ENCODE measurements at places on chromosomes 3 and 15.

DNA sequence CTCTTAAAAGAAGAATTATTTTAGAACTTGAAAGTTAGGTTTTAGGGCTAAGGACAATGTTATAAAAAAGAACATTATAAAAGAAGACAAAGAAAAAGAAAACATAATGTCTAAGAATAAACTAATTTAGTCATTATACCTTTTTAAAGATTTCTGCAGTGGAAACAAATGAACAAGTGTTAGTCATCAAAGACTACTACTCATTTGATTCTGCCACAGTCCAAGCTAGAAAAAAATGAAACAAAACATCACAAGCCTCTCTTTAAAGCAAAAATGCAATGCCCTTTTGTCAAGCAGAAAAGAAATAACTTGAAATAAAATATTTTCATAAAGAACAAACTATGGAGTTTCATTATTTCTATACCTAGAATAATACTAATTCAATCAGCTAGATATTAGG lies 102.0 kb downstream of the TBC1D5 start:
- DNase-seq, result no peak

DNA sequence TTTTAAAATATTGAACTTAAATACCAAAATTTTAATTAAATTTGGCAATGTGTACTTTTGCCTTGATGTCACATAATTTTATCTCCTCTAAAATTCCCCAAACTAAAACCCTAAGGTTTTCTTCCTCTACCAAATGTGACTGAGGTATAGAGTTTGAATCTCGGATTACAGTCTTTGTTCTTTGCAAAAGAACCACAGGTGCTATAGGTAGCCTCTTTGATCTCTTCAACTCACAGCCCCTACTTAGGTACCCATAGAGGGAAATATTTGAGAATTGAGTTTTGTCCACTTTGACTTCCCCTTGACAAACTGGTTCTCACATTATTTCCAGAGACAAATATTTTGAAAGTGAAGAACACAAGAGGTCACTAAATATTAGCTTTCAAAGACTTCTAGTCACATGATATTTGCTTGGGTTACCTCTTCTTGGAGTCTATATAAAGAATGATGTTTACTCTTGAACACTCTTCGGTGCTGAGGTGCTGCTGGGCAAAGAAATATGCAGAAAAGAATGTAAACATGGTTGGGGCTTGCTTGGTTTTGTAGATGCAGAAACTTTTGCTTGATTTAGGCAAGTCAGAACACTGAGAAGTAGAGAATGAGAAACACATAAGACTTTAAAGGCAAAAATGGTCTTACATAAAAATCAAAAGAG lies 120.8 kb upstream of the MCTP2 start:
- no peak for DNase-seq

DNA sequence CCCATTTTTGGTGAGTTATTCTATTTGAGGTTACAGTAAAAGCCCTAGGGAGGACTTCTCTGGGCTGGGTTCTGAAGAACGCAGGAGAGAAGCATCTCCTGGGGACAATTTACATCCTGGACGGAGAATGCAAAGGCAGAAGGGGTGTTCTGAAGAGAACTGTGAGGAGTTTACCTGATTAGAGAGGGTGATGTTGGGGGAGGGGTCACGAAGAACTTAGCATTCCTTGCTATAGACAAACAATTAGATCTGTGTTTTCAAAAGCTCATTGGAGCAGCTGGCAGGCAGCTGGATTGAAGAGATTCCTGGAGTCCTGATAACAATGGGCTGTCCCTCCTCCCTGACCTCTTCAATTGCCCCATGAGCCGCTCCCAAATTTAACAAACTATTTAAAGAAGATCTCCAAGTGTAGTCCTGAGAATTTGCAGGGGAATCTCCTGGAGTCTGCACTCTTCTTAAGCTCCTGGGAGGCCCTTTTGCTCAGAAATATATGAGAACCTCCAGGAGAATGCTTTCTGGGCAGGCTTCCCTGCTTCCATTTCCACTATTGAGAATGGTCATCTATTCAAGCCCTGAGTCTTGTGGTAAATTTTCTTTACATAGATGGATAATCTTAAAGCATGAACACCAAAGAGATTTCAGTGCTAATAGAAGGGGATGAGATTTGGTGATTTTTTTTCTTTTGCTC lies 55.3 kb downstream of the ARHGAP31 start:
- DNase-seq, result no peak

- DNase-seq, result no peak
Measured at GRCh38 chr15:66868918-66869317, 166.9 kb downstream of the SMAD6 start.

- DNase-seq, result peak; percentile 40
Measured at GRCh38 chr3:42247576-42248027, 18.4 kb downstream of the CCK start.

- no peak for DNase-seq
Measured at GRCh38 chr3:69009559-69010410, 3.7 kb downstream of the EOGT start.

GRCh38 chr15:99124641-99125040 lies 19.8 kb downstream of the SYNM start:
- no peak for DNase-seq

- no peak for DNase-seq
Measured at GRCh38 chr3:148861277-148861869, 3.7 kb upstream of the CPA3 start.

DNA sequence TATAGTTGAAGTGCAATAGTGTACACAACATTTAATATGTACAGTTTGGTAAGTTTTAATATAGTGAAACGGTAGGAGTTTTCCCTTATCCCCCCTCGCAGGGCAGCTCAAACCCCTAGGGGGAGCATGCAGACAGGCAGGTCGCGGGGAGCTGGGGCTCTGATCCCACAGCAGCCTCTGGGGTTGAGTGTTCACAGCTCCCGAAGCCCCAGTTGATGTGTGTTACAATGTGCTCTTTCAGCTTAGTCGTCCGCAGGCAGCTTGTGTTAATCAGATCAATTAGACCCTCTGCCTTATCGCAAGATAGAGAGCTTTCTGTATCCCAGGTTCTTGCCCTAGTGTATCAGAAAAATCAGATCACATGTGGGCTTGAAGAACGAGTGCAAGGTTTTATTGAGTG lies 143.1 kb upstream of the CHRNA7 start:
- DNase-seq, result no peak

DNA sequence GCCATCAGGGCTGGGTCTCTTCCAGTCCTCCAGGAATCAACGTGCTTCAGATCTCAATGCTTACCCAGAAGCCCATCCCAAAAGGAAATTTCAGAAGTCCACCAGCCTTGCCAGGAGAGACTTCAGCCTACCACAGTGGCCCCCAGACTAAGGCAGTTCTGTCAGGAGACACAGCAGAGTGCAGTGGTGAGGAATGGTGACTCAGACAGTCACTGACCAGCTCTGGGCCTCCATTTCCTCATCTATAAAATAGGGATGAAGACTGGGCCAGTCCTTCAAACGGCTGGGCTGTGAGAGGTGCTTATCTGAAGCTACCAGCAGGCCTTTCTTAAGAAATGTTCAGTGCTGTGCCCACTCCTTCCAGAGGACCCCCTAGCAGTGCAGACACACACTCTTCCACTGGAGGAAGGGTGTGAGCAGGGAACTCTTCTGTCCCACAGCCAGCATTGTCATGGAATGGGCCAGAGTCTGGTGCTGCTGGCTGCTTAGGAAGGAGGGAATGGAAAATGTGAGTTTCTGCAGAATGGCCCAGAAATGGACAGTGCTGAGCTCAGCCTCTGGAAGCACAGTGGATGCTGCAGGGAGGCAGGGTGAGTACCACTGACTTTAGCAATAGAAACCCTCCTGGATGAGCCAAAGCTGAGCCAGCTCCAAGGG lies 41.6 kb upstream of the DUSP7 start:
- no peak for DNase-seq

DNA sequence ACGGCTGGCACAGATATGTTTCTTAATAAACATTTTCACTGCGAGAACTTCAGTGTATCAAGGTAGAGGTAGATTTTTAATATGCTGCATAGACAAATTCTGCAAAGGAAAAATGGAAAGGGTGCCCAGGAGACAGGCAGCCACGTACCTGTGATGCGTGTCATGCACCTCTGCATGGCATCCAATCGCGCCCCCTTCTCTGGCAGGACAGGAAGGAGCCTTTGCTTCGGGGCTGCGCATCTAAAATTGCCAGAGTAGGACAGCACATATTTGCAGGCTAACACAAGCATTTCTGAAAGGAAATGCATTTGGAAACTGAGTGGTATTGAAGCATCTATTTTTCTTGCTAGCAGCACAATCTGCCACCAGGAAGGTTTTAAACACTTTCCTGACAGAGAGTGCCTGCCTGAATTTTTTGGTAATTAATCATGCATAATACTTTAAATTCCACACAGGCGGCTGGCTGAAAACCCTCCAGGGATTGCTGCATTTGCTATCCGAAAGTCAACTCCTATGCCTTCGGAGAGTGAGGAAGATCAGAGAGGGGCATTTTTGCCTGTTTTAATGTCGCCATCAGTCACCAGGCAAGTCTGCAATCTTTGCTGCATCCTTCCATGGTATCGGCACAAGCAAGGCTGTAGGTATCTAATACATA lies 165.1 kb upstream of the ATP10A start:
- no peak for DNase-seq

DNA sequence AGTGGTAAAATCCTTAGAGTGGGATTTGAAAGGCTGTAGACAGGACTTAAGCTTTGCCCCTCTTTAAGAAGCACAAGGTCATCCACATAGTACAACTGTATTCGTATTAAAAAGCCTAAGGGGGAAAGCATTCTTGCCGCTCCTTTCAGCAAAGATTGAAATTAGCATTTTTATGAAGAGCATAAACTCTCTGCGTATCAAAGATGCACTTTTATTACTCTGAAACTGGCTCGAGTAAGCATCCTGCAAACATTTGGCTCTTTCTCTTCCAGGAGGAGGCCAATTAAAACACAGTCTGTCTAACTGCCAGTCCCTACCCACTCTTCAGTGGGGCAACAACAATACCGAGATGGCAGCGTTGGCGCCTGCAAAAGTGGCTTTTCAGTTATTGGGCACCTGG lies 192.5 kb upstream of the TPRG1 start:
- no peak for DNase-seq

DNA sequence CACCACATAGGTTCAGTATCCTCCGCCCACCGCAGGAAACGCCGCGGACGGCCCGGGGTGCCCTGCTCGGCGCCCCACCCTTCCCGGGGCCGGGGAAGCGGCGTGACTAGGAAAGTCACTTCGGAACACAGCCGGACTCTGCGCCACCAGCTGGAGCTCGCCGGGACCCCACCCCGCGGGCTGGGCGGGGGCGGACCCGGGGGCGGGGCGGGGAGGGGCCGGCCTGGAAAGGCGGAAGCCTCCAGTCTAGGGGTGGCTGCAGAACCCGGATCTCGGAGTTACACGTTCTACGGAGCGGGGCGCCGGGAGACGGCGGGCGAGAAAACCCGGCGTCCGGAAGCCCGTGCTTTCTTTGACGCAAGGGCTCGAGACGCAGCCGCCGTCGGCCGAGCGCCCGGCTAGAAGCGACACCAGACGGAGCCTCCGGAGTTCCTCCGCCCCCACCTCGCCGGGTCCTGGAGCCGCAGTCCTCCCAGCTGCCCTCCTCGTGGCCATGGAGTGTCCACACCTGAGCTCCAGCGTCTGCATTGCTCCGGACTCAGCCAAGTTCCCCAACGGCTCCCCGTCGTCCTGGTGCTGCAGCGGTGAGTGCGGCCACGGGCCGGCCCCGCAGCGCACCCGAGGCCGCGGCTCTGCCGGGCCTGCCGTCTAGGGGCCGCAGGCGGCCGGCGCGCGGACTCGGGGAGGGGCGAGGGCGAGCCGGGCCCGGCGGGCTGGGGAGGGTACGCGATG lies at the start of gene USP3:
TSS of gene USP3 (plus strand) at position 347 of the 732 bp plus-strand sequence. CDS start at position 494, 147 bp downstream.
- DNase-seq, result peak; percentile 90

GRCh38 chr3:17431484-17432045 lies 310.9 kb downstream of the TBC1D5 start:
- no peak for DNase-seq

DNA sequence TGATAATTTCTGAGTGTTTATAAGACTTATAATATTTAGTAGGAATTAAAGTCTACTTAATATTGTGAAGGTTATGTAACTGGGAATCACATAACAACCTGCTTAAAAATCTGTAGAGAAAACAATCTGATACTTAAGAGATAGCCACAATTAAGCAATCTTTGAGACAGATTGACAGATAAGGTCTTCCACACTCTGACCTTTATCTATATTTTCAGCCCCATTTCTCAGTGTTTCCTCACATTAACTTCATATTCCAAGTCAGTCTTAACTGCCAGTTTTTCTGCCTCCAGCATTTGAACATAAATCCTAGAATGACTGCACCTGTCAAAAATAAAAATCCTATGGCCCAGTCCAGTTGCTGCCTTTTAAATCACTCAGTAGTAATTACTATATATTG lies 423.2 kb downstream of the PYDC2 start:
- no peak for DNase-seq

DNA sequence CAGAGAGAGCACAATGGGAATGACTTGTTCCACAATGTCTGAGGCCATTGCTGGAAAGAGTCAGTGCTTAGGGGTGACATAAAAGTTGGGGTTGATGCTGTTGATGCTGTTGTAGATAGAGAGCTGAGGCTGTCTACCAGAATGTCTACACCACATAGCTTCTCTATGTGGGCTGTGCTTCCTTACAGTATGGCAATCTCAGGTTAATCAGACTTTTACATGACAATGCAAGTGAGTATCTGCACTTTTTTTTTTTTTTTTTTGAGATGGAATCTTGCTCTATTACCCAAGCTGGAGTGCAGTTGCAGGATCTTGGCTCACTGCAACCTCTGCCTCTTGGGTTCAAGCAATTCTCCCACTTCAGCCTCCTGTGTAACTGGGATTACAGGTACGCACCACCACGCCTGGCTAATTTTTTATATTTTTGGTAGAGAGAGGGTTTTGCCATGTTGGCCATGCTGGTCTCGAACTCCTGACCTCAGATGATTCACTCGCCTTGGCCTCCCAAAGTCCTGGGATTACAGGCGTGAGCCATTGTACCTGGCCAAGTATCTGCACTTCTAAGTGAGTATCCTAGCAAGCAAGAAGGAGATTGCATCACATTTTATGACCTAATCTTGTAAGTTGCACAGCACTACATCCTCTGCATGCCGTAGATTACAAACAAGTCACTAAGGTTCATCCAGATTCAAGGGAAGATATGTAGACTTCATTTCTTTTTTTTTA lies 28.7 kb downstream of the DLEC1 start:
- DNase-seq, result no peak

DNA sequence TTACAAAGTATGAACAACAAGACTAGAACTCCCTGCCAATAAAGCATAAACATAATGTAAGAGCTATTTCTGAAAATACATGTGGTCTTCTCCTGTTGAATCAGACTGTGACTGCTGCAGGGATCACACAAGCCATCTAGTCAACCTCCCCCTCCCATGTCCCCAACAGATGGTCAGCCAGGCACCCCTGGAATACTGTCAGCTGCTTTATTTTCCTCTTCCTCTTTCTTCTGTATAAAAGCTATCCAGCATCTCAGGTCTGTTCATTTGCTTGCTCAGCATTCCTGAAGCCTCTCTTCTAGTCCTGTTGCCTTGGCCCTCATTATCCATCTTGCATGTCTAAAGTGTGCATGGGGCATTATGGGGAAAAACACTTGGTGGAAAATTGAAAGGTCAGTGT lies 6.5 kb upstream of the MINDY4B start:
- DNase-seq, result no peak

DNA sequence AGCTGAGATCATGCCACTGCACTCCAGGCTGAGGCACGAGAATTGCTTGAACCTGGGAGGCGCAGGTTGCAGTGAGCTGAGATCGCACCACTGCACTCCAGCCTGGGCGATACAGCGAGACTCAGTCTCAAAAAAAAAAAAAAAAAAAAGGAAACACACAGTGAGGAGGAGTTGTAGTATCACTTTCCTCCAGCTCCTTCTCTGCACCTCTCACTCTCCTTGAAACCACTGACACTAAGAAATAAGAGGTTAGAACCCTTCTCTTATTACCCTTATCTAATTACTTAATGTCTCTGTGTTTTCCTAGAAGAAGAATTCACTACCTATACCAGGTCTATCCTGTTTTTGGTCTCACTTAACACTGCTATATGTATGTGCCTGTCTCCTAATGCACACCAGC lies 31.7 kb downstream of the RAB27A start:
- no peak for DNase-seq

All from stimulated activated CD8-positive, alpha-beta memory T cell treated with anti-CD3 and anti-CD28 coated beads, Interleukin-7, amount 100 ng/mL, for 1 hour (primary cell).